Hepatocyte (in vitro differentiated cells): ENCODE measurements at places on chromosomes 2 and 18. TPM values are rescaled to one million over a fixed set of nuclear protein-coding genes. Genes with fewer than 3 reads are reported as not detected.

The FN1 gene
- total RNA-seq, result 2,129 and 3,020 TPM in 2 replicates

The PRKAG3 gene
- not detected in 2 replicates for total RNA-seq

The WIPF1 gene
- total RNA-seq, result 20.1 and 22.0 TPM in 2 replicates

The DCC gene
- 1.8 and 3.5 TPM in 2 replicates for total RNA-seq

The ADAM23 gene
- total RNA-seq, result 2.0 and 2.8 TPM in 2 replicates

The ANKRD29 gene
- 12.1 and 17.4 TPM in 2 replicates for total RNA-seq

The DNAJC5G gene
- not detected in 2 replicates for total RNA-seq

The GALNT5 gene
- total RNA-seq, result 13.9 and 16.3 TPM in 2 replicates

The SRD5A2 gene
- total RNA-seq, result 0.40 and 0.52 TPM in 2 replicates

- no peak for DNase-seq
Measured at GRCh38 chr2:176325732-176326131, 56.5 kb downstream of the MTX2 start.

DNA sequence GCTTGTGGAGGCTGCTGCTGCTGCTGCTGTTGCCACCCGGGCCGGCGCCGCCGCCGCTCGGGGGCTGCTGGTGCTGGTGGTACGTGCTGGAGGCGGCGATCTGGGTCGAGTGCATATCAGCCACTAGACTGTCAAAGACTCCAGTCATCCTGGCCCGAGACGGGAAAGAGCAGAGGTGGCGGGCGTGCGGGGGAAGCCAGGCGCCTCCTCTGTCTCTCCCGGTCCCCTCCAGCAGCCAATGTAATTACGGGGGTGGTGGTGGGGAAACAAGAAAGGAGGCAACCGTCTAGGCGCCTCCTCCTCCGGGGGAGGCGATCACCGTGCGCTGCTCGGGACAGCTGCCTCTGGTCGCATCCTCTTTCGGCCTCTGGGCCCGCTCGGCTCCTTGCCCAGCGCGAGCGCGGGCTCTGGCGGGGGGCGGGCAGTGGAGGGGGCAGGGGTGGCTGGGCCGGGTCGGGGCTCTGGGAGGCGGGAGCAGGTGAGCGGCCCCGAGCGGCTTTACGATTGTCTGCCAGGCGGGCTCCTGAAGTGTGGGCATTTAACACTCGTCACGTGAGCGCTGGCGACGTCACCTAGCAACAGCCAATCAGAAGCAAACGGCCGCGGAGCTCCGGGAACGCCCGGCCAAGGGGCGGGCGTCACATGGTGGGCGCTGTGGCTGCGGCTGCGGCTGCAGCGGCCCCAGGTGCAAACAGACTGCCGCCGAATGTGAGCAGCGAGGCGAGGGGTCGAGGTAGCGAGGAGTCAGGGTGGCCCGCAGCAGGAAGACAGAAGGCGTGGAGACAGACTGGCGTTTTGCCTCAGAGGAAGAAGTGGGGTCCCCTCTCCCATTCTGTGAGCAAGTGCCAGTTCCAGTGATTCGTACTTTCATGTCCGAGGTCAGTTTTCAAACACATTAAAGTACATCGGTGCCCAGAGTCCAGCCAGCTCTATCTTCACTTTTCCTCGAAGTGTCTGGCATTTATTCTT lies at the start of gene DLX2:
Gene DLX2, minus strand, starts transcription at position 510 of the 969 bp plus-strand sequence. Its CDS starts 362 bp downstream, at position 148.
- DNase-seq, result peak; percentile 95

DNA sequence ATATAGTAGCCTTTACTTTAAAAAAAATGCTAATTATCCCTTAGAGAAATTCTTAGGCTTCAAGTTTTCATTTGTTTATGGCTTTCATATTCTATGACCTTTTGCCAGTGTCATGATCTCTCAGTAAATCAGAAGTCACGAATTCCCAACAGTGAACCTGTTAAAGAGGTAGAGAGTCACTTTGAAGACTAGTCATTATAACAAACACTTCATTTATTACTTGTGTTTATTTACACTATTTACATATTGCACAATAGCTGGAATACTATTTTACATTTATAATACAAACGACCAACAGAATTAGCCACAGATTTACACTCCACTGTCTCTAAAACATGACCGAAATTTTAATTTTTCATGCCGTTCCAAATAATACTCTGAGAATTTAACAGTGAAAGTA lies 8.5 kb downstream of the ALKAL2 start:
- no peak for DNase-seq

DNA sequence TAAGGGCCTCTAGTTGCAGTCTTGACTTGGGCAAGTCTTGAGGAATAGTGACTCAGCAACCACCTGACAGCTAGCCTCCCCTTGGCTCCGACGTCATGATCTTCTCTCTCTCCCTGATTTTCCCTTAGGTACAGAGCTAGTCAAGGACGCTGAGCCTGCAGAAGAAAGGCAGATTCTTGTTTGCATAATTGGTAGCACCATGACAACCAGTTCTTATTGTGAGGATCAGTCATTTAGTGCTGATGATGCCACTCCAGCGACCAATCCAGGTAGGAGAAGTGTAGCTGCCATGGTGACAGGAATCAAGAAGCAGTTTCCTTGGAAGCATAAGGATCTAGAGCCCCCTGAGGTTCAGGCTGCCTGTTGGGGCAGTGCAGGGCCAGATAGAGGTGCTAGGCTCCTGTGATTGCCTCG lies 2.8 kb upstream of the RESP18 start:
- DNase-seq, result no peak

DNA sequence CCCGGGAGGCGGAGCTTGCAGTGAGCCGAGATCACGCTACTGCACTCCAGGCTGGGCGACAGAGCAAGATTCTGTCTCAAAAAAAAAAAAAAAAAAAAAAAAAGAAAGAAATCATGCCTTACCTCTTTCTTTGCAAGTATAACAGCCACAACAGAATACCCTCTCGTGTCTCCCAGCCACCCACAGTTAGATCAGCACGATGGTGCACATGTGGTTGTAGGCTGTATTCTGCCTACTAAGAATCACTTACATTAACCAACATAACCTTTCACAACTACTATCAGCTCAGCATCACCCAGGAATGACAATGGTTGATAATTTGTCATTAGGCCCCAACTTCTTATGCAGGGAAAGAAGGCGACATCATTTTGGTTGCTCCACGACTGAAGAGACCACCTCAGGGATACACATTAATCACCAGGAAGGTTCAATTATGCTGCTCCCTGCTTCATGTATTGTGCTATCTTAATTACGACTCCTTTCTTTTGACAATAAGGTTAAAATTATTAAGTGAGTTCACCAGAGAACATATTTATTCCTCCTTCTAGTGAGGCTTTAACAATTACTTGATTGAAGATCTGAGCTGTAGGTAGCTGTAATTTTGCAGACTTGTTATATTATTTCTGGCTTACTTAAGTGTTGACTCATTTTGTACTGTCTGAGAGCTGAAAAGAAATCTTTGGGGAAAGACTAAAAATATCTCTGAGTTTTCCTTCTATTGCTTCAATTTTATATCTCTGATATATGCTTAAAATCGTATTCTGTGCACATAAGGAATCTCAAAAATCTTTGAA lies 120.1 kb downstream of the LRP1B start:
- DNase-seq, result no peak

DNA sequence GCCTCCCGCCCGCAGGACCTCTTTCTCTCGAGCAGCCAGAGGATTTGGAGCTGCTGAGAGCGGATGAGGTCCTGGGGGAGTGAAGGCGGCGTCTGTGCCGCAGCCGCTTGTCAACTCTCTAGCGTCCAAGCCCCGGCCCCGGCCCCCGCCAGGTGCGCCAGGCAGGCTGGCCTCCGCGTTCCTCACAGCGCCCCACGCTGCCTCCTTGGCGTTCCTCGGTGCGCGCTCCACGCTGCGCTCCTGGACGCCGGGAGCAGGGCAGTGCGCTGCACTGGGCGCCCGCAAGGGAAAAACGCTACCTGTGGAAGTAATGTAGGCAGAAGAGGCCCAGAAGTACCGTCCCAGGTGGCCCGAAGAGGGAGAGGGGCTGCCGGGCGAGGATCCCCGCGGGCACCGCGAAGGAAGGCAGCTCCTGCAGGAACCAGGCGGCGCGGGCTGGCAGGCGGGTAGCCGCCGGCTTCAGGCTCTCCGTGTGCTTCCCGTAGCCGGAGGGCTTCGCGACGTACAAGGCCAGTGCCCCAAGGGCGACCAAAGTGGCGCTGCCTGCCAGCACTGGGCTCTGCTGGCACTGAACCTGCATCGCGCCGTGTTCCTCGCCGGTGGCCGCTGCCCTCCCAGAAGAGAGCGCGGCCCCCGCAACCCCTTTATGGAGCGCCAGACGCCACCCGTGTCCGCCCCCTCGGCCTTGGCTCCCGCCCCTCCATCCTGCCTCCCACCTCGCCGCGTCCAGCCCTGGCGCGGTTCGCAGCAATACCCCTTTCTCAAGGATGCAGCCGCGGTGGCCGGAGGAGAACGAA lies at the start of gene SRD5A2:
Gene SRD5A2, minus strand, starts transcription at position 618 of the 797 bp plus-strand sequence. Its CDS starts 38 bp downstream, at position 580.
- no peak for DNase-seq

- no peak for DNase-seq
Measured at GRCh38 chr2:59993726-59994125, 559.7 kb downstream of the BCL11A start.

DNA sequence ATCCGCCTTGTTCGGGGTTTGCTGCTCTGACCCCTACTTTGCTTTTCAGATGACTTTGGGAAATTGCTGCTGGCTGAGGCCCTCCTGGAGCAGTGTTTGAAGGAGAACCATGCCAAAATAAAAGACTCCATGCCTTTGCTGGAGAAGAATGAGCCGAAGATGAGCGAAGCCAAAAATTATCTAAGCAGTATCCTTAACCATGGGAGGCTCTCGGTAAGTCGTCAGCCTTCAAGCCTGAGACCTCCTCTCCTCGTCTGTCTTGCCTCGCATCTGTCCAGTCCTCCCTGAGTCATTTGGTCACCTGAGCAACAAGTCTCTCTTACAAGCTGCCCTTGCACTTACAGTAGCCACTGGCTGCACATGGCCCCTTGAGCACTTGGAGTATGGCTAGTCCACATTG lies 34.7 kb upstream of the MCFD2 start:
- DNase-seq, result no peak

DNA sequence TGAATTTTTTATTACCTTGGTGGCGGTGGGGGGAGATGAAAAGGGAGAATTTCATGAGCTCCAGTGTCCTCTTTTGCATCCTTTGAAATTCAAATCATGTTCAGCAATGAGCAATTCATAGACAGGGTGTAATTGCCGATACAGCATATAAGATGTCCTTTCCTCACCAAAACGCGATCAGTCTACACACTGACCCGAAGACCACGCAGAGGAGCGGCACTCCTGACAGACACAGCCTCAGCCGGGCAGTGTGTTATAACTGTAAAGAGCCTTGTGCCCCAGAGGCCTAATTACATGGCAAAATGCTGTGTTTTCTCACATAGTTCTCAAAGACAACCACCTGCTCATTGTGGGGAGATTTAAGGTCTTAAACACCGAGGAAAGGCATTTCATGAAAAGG lies 38.4 kb upstream of the APCDD1 start:
- no peak for DNase-seq

DNA sequence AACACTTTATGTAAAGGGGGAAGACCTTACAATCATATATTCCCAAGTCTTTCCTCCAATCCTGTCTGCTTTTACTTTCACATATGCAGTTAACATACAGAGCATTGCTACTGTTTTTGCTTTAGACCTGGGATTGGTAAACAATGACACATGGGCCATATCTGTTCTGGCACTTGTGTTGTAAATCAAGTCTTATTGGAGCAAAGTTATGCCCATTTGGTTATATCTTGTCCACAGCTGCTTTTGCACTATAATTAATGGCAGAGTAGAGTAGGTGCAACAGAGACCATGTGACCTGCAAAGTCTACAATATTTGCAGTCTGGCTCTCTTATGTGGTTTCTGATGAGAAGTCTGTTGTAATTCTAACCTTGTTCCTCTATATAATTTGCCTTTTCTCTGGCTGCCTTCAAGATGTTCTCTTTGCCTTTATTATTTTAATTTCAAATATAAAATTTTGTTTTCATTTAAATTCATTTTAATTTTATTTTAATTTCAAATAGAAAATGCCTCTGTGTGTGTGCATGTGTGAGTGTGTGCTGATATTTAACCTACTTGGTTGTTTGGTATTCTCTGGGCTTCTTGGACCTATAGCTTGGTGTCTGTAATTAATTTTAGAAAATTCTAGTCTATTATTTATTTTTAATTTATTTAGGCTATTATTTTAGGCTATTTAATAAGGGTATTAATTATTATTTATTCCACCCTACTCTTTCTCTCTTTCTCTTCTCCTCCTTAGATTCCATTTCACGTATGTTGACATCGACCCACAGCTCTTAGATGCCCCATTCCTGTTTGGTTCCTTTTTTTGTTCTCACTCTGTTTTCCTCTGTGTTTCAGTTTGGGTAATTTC lies 16.8 kb upstream of the LPIN1 start:
- DNase-seq, result no peak

- DNase-seq, result no peak
Measured at GRCh38 chr2:231390667-231391066, 4.8 kb upstream of the B3GNT7 start.

DNA sequence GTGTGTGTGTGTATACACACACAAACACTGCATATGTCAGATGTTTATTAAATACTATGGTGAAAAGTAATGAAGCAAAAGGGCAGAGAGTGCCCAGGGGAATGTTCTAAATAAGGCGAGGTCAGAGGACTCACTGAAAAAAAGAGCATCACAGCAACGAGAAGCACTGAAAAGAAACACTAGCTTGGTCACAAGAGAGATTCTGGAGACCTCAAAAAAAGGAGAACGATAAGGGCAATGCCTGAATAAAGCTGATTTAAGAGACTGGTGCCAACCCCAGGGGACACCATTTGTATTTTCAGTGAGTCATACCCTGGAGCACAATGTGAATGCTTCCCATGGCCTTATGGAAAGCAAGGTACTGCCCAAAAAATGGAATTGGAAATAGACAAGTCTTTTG lies 14.5 kb downstream of the SLC40A1 start:
- no peak for DNase-seq

- DNase-seq, result no peak
Measured at GRCh38 chr2:59322005-59322404, 1080.9 kb upstream of the FANCL start.

DNA sequence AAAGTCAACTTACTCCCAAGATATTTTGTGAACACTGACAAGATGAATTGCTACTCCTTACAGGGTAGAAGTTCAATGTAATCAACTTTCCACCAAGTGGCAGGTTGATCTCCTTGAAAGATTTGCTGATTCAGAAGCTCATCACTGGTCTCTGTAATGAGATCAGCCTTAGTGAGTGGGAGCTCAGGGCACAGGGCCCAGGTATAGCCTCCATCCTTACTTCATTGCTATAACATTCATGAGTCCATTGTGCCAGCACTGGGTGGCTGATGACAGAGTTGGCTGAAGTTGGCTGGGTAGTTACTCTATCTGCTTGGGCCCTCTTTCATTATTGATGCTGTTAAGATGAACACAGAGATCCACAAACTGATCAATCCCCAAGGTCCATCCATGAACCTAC lies 379.0 kb downstream of the IRS1 start:
- DNase-seq, result no peak

DNA sequence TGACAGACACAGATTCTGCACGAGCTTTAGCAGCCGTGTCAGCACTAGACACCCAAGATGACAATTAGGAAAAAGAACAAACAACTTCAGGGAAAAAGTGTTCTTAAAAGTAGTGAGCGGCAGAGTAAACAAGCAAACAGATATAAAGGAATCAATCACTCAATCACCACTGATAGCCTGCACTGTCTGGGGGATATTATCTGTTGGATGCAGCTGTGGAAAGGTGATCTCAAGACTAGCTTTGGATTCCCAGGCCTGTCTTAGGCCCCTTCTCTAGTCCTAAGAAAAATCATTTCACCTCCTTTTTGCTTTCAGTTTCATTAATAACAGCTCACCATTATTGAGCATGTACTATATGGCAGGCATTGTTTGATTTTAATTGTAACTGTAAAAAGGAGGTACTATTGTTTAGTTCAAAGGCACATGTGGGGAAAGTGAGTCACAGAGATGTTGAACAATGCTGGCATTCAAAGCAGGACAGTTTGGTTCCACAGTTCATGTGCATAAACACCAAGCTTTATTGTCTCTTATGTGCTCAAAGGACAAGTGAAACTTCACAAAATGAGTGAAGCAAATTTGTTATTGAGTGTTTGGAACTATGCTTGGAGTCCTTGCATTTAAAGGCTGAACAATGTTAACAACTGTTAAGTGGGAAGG lies 147.3 kb upstream of the TCF4 start:
- DNase-seq, result no peak
